Sciatic nerve (tissue), 2 donors: ENCODE measurements at places on chromosomes 16 and 17. TPM values are rescaled to one million over a fixed set of nuclear protein-coding genes. Genes with fewer than 3 reads are reported as not detected.

GRCh38 chr16:1379304-1380076 is 27.8 kb downstream of the GNPTG start:
- DNase-seq, result no peak

DNA sequence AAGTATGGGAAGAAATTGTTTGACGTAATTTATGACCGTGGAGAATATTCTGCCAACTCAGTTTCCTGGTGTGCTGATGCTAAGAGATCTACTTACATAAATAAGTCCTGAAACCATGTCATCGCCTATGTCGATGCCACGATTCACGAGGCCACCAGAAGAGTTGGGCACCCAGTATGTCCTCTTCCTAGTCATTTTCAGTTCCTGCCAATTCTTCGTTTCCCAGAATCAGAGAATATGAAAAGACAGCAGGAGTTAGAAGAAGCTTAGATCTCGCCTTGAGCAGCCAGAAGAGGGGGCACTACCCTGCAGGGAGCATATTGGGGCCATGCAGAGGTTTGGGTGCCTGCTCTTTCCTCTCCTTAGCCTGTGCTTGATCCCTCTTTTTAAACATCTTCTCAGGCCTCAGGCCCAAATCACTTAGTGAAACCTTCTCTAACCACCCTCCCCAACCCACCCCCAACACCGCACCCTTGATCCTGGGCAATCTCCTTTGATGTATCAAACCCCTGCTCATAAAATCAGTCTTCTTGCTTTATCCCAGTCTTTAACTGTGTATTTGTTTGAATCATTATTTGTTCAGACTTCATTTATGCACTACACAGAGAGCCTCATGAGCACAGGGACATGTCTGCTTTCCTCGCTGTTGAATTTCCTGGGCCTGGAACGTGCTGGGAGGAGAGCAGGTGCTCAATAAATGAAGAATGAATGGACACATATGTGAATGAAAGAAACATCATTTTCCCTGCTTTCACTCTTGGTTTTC is 12.2 kb upstream of the LONP2 start:
- DNase-seq, result peak; percentile 61

DNA sequence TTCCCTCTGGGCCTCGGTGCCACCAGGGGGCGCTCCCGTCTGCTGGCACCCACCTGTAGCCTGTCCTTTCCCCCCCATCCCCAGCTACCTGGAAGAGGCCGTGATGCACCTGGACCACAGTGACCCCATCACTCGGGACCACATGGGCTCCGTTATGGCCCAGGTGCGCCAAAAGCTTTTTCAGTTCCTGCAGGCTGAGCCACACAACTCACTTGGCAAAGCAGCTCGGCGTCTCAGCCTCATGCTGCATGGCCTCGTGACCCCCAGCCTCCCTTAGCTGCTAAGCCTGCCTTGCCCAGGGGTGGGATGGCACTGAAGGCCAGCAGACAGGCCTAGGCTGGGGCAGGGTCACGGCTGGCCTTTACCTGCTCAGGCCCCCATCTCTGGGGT is 818 bp upstream of the NRN1L start:
- DNase-seq, result peak; percentile 74

- peak; percentile 70 for DNase-seq
Observed at GRCh38 chr17:75864448-75864871, 9.3 kb upstream of the WBP2 start.

Gene SNX20
- 2.6 TPM for total RNA-seq

GRCh38 chr17:18377437-18378204 is at the start of gene EVPLL:
Gene EVPLL (plus strand): TSS chr17:18377778. CDS start chr17:18380938, 3,160 bp downstream.
- no peak for DNase-seq

Gene GRAPL
- 5.2 TPM for total RNA-seq

GRCh38 chr17:66165537-66166123 is 26.3 kb downstream of the CEP112 start:
- no peak for DNase-seq

- DNase-seq, result no peak
Observed at GRCh38 chr17:4332296-4332970, 34.0 kb downstream of the UBE2G1 start.

Gene EME1
- 1.5 TPM for total RNA-seq

DNA sequence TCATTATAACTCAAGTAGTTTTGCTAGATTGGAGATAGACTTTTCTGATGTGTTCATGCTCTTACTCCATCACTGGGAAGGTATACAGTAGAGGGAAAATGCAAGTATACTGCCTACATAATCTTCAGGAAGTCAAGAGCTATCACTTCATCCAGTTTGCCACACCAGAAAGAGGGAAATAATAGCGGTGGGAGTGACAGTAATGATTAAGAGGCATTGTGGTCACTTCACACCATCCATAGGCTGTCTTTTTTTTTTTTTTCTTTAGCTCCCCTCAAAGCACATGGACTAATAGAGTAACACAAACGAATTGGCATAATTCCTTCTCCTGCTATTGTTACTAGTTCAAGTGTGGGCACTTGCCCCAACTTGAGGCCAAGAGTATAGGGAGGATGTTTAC is 28.4 kb upstream of the HLF start:
- DNase-seq, result no peak

Gene EPOP
- 1.5 TPM for total RNA-seq

- no peak for DNase-seq
Observed at GRCh38 chr17:28613931-28614381, at the start of gene RSKR. Gene RSKR (minus strand): TSS chr17:28614185. CDS start chr17:28614161, 24 bp downstream.

DNA sequence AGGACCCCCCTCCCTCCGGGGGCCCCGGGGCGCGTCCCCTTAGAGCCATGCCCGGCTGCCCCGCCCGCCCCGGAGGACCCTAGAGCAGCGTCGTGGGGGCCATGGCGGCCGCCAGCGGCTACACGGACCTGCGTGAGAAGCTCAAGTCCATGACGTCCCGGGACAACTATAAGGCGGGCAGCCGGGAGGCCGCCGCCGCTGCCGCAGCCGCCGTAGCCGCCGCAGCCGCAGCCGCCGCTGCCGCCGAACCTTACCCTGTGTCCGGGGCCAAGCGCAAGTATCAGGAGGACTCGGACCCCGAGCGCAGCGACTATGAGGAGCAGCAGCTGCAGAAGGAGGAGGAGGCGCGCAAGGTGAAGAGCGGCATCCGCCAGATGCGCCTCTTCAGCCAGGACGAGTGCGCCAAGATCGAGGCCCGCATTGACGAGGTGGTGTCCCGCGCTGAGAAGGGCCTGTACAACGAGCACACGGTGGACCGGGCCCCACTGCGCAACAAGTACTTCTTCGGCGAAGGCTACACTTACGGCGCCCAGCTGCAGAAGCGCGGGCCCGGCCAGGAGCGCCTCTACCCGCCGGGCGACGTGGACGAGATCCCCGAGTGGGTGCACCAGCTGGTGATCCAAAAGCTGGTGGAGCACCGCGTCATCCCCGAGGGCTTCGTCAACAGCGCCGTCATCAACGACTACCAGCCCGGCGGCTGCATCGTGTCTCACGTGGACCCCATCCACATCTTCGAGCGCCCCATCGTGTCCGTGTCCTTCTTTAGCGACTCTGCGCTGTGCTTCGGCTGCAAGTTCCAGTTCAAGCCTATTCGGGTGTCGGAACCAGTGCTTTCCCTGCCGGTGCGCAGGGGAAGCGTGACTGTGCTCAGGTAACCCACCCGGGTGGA is 759 bp downstream of the ALKBH5 start:
- peak; percentile 76 for DNase-seq

Gene SPATA22
- 0.67 TPM for total RNA-seq

Gene KIF18B
- total RNA-seq, result 0.40 TPM

Gene FUS
- 259 TPM for total RNA-seq

Gene MYO15A
- total RNA-seq, result 4.4 TPM

- DNase-seq, result peak; percentile 56
Observed at GRCh38 chr17:61402978-61403800, 3.5 kb downstream of the TBX2 start.

GRCh38 chr16:66972983-66973382 is 11.9 kb downstream of the CES3 start:
- DNase-seq, result no peak

DNA sequence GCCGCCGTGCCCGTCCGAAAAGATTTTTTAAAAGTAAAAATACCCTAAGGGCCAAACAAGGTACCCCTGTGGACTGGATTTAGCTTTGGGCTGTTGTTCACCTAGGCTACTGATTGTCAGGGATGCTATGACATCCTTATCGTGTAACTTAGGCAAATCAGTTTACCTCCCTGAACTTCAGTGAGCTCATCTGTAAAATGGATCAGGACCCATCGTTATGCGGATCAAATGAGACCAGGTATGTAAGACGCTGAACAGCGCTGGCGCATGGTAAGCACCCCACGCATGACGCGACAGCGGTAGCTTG is 658 bp upstream of the ZNF771 start:
- DNase-seq, result no peak

Gene MTSS2
- total RNA-seq, result 75.9 TPM

Gene SMARCE1
- 115 TPM for total RNA-seq

Gene CBX4
- 16.8 TPM for total RNA-seq

GRCh38 chr17:47942568-47942967 is 1.2 kb downstream of the PNPO start:
- DNase-seq, result no peak

- DNase-seq, result no peak
Observed at GRCh38 chr17:1474402-1475189, 17.9 kb downstream of the MYO1C start.

DNA sequence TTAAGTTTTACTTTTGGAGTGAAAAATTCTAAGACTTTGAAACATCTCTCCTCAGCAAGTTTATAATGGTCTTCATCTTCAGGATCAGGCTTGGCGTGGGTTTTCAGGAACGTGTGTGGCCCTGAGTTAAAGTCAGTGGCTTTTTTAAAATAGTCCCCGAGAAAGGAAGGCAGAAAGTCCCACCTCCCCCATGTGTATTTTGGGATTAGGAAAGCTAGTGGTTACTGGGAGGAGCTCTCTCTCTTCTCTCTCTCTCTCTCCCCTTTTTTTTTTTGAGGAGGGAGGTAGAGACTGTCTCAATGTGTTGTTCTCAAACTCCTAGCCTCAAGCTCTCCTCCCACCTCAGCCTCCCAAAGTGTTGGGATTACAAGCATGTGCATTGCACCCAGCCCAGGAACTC is 213.2 kb downstream of the IRX3 start:
- no peak for DNase-seq

DNA sequence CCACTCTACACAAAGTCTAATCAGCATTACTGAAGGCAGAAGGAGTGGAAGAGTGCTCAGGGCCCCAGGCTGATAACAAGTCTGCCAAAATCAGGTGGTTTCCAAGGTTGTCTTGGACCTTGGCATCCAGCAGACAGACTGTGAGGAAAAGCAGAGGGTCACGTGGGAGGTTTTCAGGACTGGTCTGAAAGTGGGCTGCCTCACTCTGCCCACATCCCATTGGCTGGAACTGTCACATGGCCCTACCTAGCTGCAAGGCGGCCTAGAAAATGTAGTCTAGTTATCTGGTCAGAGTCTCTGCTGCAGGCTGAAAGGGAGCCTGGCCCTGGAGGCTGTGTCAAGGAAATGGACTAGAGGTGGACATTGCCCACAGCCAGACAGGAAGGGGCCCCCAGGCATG is 310.7 kb upstream of the ASIC2 start:
- no peak for DNase-seq

Gene FOXN1
- total RNA-seq, result not detected

GRCh38 chr16:88880226-88881006 is 14.0 kb upstream of the PABPN1L start:
- no peak for DNase-seq

Gene CCL4L2
- total RNA-seq, result 22.1 TPM

- DNase-seq, result no peak
Observed at GRCh38 chr16:84678541-84678940, 21.3 kb upstream of the USP10 start.

DNA sequence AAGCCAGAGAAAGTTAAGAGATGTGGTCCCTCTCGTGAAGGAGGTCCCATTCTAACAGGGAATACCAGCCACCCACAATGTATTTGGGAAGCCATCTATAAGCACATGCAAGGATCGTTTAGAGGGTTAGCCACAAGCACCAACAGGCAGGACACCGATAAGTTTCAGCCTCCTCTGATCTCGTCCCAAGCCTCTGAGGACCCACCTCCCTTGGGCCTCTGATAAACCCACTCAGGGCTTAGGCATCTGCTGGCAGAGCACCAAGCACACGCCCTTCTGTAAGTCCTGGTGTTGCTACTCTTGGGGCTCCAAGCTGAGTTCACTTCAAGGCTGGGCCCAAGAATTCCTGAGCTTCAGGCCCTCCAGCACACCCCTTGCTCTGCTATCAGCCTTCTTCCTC is 5.4 kb upstream of the PNPO start:
- DNase-seq, result no peak

Gene ABCC12
- total RNA-seq, result not detected

GRCh38 chr16:2341456-2342447 is 1.2 kb upstream of the ABCA3 start:
- peak; percentile 74 for DNase-seq

GRCh38 chr16:29820271-29820701 is at the start of gene MVP:
Gene MVP (plus strand): TSS chr16:29820462. CDS start chr16:29830550, 10,088 bp downstream.
- DNase-seq, result peak; percentile 86

DNA sequence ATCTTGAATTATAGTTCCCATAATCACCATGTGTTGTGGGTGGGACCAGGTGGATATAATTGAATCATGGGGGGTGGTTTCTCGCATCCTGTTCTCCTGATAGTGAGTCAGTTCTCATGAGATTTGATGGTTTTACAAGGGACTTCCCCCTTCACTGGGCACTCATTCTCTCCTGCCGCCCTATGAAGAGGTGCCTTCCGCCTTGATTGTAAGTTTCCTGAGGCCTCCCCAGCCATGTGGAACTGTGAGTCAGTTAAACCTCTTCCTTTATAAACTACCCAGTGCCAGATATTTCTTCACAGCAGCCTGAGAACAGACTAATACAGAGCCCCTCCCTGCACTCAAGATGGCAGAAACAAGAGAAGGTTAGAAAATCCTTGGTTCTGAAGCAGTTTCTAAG is 26.4 kb downstream of the LDAF1 start:
- no peak for DNase-seq

Gene CLEC18A
- total RNA-seq, result 1.2 TPM

Gene ATP2A1
- 0.89 TPM for total RNA-seq

- no peak for DNase-seq
Observed at GRCh38 chr17:73943416-73944110, 259.9 kb upstream of the RPL38 start.

- no peak for DNase-seq
Observed at GRCh38 chr16:17138801-17139200, 332.0 kb downstream of the XYLT1 start.

GRCh38 chr17:39246274-39246673 is 20.5 kb upstream of the STAC2 start:
- DNase-seq, result no peak

- DNase-seq, result no peak
Observed at GRCh38 chr17:57410169-57410568, 153.8 kb downstream of the MSI2 start.

DNA sequence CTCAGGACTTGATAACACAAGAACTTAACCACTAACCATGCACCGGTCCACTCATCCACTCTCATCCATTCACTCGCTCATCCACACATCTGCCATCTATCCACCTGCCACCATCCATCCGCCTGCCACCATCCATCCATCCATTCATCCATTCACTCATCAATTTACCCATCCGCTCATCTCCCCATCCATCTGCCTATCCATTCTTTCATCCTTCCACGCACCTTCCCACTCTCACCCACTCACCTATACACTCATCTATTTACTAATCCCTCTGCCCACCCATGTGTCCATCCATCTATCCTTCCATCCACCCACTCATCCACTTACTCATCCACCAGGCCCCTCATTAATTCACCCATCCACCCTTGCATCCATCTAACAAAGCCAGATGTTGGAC is 131.0 kb downstream of the MRM1 start:
- no peak for DNase-seq
